Stimulated activated CD8-positive, alpha-beta memory T cell treated with anti-CD3 and anti-CD28 coated beads, Interleukin-4, amount 100 ng/mL, for 48 hours (primary cell): ENCODE measurements at places on chromosomes 3 and 15.

- DNase-seq, result peak; percentile 42
These were observed 42.2 kb downstream of the CLDN18 start for GRCh38 chr3:138051947-138052802.

DNA sequence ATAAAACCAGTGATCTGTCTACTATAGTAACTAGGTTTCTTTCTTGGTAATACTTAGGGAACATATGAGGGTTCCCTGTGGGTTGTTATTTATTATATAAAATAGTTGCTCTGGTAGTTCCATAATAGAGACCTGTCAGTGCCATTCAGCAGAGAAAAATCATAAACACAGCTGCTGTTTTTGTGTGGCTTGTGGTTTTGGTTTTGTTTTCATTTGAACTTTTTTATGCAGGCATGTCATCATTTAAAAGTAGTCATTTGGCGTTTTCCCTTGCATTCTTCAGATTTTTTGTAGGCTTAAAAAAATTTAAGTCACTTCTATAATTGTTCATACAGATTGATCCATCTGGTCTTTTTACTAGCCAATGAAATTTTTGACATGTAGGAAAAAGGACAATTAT is 47.9 kb downstream of the PIK3CA start:
- DNase-seq, result no peak

GRCh38 chr3:62103531-62103930 is 269.8 kb downstream of the FEZF2 start:
- DNase-seq, result no peak

DNA sequence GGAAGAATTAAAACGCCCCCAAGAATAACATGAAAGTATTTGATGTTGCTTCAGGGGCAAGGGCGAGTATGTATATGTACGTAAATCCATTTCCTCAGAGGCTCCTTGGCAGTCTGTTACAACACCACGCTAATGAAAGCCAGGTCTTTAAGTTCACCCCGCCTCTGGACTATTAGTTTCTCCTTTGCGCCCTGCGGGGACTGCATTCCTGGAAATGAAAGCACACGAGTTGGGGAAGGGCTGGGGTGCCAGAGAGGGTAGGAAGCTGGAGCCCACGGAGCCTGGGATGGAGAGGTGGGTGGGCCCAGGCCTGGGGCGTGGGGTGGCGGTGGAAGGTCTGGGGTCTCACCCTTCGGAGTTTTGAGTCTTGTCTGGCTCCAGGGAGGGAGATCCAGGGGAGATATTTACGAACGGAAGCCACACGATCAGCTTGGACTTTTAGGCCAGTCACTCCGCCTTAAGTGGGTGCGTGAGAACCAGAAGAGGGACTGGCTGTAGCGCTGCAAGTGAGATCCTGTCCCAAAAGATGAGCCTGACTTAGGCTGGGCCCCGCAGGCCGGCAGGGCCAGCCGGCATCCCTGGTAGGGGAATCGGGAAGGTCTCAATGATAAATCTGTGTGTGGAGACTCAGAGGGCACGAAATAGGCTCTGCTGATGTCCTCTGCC is 1.6 kb upstream of the PLCL2 start:
- DNase-seq, result no peak

- DNase-seq, result peak; percentile 73
These were observed 240.7 kb downstream of the SHOX2 start for GRCh38 chr3:157865352-157866000.

DNA sequence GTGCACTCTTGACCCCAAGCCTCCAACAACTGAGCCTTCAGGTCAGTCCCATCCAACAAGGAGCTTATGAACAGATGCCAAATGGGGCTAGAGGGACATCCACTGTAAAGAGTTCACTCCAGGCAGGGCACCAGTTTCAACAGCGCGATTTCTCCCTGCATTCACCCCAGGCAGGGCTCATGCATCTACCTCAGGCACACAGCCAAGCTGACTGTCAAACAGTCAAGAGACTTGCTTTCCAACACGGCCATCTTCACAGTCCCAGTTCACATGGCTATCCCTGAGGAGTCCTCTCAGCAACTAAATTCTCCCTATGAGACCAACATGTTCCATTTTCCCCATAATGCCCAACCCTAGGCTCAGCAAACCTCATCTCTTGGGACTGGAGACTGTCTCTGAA is 17.7 kb downstream of the SLC25A20 start:
- DNase-seq, result no peak

- no peak for DNase-seq
These were observed 151.9 kb upstream of the CMC1 start for GRCh38 chr3:28089527-28089897.

DNA sequence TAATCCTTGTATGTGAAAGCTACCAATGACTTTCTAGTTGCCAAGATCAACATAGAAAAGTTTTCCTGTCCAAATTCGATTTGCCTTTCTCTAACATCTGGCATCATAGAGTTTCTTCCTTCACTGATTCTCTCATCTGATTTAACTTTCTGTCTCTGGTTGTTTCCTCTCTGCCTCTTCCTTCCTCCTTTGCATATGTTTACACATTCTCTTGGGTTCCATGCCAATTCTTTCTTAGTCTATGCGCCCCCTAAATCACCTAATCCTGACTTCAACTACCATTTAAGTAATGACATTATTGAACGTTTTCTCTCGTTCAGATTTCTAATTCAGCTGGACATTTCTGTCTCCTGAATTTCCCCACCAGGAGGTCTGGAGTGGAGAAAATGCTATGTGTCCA is 561.9 kb upstream of the TGFBR2 start:
- DNase-seq, result no peak

GRCh38 chr3:171792531-171792930 is 17.8 kb downstream of the PLD1 start:
- DNase-seq, result no peak

GRCh38 chr3:132160198-132160597 is 125.4 kb upstream of the CPNE4 start:
- no peak for DNase-seq

GRCh38 chr15:77980098-77980497 is 97.4 kb downstream of the TBC1D2B start:
- no peak for DNase-seq

DNA sequence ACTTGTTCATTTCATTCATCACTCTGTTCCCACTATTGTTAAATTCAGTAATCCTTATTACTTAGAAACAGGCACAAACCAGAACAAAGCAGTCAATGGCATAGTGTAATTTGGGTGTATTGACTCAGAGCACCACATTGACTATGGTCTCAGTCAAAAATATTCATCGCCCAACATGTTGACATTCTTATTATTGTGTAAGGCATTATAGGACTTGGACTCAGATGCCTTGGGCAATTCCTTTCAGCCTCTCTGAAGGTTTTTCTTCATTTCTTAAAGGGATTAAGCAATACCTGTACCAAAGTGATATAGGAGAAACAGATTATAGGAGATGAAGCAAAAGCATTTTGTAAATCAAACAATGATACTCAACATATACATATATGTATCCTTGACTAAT is 114.7 kb upstream of the BHLHE40 start:
- no peak for DNase-seq

- no peak for DNase-seq
These were observed 48.5 kb downstream of the HERC2 start for GRCh38 chr15:28273468-28273867.

GRCh38 chr3:69751074-69751476 is 11.8 kb downstream of the MITF start:
- no peak for DNase-seq

- DNase-seq, result no peak
These were observed 23.2 kb upstream of the LAMP3 start for GRCh38 chr3:183185696-183186095.

DNA sequence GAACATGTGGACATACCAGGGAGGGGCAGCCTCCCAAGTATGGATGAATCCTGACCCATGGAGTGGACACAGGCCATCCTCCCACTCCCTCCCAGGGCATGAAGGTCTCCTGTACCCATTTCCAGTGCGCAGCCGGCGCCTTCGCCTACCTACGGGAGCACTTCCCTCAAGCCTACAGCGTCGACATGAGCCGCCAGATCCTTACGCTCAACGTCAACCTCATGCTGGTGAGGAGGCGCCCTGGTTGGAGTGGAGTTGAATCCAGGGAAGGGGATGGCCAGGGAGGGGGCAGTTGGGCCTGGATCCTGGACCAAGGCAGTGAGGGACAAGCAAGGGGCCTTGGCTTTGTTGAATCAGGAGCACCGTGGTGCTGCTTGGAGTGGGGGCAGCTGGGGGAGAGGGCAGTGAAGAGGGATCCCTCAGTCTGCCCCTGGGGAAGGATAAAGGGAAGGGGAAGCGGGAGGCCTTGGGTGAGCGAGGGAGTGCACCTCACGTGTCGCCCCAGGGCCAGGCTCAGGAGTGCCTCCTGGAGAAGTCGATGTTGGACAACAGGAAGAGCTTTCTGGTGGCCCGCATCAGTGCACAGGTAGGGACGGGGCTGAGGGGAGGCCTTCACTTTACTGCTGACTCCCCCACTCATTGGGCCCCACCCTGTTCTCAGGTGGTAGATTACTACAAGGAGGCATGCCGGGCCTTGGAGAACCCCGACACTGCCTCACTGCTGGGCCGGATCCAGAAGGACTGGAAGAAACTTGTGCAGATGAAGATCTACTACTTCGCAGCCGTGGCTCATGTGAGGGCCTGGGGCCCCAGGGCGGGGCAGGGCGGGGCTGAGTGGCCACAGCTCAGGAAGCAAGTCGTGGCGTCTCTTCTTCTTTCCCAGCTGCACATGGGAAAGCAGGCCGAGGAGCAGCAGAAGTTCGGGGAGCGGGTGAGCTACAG is 25.3 kb downstream of the PTPN23 start:
- no peak for DNase-seq

DNA sequence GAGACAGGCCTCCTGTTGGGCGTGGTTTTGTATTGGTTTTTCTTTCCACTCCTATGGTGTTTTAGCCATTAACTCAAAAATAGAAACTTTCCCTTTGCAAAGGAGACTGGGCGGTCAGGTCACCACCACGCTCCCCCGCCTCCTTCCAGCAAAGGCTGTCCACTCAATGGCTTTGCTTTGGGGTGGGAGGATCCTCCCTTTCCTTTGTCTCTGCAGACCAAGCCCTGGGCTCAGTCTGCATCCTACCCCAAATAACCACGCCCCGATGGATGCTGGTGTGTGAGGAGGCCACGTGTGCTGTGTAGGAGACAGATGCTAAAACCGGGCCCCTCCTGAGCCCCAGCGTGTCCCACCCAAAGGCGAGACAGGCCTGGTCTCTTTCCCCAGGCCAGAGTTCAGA is 68.5 kb downstream of the GRIP2 start:
- no peak for DNase-seq

- DNase-seq, result no peak
These were observed 639 bp downstream of the SPICE1 start for GRCh38 chr3:113514265-113514769.

- no peak for DNase-seq
These were observed 8.5 kb downstream of the ANPEP start for GRCh38 chr15:89806210-89806558.

DNA sequence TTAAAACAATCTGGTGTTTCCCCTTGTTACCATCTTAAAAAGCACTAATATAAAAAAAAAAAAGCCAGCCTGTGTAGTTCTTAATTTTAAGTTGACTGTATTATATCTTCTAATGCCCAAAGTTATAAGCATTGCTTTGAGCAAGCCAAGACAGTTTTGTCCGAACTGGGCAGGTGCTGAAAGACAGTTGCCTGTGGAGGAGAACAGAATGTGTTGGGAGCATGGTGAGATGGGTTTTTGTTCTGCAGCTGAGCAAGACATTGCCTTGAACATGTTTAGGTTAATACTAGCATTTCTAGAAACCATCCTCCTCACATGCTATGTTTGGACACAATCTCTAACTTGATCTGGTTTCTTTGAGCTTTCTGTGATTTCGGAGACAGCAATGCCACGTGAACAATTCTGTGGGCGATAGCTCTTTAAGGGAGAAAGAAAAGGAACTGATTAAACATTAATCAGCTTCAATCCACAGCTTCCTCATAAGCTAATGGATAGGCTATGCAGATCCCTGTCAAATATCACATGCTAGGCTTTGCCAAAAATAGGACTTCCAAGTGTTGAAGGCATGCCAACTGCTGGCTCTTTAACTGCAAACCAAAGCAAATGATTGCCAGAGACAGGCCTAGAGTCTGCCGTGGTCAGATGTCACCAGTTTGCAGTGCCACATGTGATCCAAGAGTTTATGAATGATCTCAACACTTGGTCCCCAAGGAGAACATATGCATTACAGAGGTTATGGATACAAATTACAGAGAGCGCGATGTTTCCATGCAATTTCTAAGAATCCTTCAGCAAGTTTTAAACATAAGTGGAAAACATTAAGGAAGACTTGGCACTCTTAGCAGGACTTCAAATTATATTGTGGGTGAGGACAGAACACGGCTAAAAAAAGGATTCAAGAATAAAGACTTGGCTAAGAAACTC is 428.1 kb downstream of the ROBO2 start:
- DNase-seq, result no peak

GRCh38 chr3:24520101-24520495 is 25.4 kb upstream of the THRB start:
- DNase-seq, result no peak

GRCh38 chr3:69271098-69271497 is 114.8 kb downstream of the FRMD4B start:
- DNase-seq, result no peak
